ENCODE measurements at places on chromosomes 1 and 21.

DNA sequence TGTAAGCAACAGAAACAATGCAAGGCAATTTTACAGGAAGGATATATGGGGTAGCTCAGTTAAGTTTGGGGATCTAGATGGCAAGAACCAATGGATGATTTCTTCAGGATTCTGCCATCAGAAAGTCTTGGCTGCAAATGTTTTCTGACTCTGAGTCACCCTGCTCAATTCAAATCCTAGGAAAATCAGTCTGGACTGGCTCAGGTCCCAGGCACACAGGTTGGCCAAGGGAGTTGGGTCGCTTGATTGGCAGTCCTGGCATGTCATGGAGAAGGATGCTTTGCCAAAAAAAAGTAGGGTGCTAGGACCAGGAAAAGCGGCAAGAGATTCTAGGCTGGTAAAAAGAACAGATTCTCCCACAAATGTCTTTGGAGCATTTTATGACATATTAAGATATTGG lies 28.9 kb upstream of the S1PR1 start:
- no peak for DNase-seq

DNA sequence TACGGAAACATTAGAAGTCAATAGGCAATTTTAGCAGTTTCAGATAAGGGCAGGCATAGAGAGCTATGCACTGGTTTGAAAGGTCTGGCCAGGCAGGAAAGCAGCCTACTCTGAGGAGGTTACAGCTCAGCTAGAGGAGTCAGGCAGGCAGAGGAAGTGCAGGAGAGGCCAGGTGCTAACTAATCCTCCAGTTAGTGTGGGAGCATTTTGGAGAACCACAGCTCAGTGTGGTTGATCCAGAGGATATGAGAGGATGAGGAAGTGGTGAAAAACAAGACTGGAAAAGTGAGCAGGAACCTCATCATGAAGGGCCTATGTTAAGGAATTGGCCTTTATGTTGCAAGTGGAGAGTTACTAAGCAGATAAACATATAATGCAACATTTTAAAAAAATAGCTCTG lies 282.4 kb upstream of the SGIP1 start:
- DNase-seq, result peak; percentile 43

DNA sequence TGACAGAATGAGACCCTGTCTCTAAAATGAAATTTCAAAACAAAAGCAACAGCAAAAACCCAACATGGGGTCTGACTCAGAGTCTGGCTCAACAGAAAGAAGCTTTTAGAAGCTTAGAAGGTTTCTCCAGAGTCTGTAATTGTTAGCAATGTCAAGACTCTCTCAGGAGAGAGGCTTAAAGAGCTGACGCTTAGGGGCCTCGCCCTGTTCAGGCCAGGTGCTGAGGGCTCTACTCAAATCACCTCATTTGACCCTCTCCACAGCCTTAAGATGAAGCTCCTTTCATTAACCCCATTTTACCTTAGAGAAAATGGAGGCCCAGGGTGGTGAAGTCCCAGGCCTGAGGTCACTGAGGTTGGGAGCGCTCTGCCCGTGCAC lies 5.3 kb upstream of the KIF17 start:
- peak; percentile 63 for DNase-seq

DNA sequence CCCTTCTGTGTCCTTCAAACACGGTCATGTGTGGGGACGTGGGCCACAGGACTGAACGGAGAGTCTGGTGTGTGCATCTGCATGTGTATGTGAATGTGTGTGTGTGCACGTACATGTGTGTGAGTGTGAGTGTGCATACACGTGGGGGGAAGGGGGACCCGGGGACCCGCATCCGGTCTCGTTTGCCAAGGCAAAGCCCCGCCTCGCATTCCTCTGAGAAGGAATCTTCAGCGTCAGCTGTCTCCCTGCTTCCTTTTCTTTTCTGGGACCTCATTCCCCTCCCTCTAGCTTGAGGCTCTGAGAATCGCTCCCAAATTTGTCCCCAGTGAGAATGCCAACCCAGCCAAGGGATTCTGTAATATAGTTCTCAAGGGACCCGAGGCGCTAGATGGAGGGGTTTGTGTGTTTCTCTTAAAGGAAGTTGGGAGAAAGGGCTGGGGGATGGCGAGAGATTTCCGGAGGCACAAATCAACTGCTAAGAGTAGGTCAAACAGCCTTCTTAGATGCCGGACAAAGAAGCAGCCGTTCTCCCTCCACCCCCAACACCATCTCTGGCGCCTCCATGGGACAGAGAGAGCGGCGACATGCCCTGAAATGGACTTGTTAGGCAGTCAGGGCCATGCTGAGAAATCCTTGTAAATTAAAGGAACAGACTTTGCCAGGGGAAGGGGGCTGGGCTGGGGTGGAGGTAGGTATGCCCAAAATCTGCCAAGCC lies 6.6 kb downstream of the IFFO2 start:
- peak; percentile 74 for DNase-seq

DNA sequence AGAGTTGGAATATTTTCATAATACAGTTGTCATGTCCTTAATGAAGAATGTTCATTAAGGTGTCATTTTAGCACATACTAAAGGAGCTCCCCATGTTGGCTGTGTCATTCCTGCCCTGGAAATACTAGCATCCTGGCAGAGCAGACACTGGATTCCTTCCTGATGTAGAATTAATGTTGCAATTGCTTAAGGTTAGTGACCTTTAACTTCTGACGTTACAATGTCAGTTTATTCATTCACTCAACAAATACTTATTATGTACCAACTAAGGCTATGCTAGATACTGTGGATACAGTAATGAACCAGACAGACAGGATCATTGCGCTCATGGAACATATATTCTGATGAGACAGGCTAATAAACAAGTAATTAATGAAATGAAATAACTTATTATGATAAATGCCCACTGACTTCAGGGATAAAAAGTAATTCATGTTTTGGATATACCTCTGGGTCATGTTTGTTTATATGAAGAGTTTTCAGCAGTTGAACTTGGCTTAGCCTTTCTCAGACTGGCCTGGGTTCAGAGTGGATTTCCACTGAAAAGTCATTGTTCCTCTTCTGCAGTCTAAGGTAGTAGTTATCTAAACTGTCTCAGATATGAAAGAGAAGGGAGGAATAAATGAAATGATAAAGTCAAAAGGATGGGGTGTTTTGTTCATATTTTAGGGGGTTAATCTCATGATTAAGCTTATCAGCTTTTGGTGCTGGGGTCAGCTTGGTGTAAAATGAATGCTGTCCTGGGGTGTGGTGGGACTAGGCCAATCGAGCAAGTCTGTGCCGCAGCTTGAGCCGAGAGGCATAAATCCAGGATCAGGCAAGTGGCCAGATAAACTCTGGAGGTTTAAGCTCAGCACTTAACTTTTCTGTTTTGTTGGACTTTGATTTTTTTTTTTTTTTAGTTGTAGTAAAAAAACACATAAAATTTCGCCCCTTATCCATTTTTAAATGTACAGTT lies 43.3 kb upstream of the KCNQ4 start:
- peak; percentile 32 for DNase-seq

GRCh38 chr1:68456202-68456601 lies 6.4 kb upstream of the RPE65 start:
- DNase-seq, result no peak

- peak; percentile 96 for DNase-seq
These were observed 20.8 kb downstream of the ATP5PO start for GRCh38 chr21:33894736-33895288.

DNA sequence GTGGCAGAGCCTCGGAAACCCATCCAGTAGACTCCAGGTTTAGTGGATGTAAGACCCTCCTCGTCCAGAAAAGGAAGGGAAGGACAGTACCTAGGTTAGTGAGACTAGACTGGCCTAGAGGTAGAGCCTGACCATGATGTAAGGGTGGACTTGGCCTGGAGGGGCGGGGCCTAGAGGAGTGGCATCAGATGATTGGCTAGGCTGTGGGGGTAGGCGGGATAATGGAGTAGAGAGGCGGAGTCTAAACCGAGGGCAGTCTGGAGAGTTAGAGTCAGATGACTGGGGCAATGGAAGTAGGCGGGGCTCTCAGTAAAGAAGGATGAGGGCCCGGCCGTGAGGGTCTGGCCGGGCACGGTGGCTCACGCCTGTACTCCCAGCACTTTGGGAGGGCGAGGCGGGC lies 70.1 kb downstream of the EPHB2 start:
- DNase-seq, result no peak

DNA sequence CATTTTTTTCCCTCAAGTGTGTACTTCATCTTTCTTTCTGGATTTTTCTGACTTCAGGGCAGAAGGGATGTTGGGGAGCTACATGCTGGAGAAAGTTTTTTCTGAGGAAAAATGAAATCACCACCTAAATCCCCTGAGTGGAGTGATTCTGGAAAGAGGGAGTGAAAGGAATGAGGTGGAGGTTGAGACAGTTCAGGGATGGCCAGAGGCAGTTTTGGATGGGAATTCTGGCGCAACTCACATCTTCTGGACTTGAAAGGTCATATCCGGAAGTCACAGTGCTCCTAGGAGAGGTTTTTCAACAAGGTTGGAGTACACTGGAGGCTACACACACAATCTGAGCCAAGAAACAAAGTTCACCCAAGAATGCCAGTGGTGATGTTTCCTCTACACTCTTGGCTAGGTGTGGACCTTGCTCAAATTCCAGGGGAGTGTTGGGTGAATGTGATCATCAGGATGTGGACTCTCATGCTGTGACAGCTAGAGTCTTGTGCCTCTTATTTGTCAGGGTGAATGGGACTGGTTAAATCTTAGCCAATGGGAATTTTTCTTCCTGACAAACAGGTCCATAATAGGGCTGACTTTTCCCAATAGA lies 161.5 kb downstream of the HLX start:
- no peak for DNase-seq

GRCh38 chr1:170935231-170935630 lies at the start of gene MROH9:
Gene MROH9 (plus strand): TSS chr1:170935534. CDS start chr1:170945557, 10,023 bp downstream.
- no peak for DNase-seq

- DNase-seq, result no peak
These were observed 49.6 kb downstream of the LRRC71 start for GRCh38 chr1:156970017-156970416.

DNA sequence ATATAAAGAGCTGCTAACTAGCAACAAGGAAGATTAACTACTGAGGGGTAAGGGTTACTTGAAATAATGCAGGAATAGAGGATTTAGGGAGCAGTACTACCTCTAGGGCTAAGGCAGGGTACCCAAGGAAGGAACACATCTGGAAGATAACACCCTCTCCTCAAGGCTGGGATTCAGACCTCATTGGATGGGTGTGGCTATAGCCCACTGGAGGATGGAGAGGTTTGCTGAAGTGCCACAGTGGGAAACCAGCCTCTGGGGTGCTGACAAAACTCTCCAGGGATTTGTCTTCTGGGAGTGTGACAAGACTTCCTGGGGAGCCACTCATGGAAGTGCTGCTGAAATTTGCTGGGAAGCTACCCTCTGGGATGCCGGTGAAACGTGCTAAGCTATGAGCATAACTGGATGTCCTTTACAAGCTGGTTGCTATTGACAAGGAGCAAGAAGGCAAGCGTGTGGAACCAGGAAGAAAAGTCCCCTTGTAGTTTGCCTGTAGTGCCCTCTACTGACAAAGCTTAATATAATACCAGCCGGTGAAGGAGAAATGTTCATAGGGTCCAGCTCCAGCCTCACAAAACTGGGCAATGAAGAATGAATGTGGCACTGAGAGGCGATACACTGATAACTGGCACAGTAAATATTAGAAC lies 122.8 kb upstream of the USP24 start:
- peak; percentile 55 for DNase-seq

GRCh38 chr1:183039985-183040447 lies 16.8 kb downstream of the LAMC1 start:
- DNase-seq, result no peak

- DNase-seq, result no peak
These were observed 5.8 kb downstream of the TTC22 start for GRCh38 chr1:54795356-54795665.

DNA sequence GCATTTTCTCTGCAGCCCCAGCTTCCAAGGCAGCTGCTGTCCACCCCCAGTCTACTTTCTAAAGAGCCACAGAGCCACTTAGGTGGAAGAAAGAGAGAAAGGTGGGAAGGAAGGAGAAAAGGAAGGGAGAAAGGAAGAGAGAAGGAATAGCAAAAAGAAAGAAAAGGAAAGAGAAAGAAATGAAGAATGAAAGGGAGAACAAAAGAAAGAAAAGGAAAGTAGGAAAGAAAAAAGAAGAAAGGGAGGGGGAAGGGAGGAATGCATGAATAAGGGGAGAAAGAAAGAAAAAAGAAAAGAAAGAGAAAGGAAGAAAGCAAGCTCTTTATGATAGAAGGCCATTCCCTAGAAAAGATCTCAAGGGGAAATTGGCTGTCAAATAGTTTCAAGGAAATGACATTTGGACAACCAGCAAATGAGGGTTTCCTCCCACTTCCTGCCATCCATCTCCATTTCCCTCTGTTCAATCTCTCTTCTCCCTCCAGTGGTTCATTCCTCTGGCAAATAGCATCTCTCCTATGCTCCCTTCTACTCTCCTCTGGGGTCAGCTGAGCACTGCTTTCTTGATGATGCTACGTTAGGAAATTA lies 3.4 kb upstream of the CSF1 start:
- DNase-seq, result no peak

- no peak for DNase-seq
These were observed 15.2 kb downstream of the STYXL2 start for GRCh38 chr1:167109125-167109524.

GRCh38 chr1:170620164-170620563 lies 43.8 kb upstream of the PRRX1 start:
- no peak for DNase-seq

GRCh38 chr21:17818186-17819113 lies 706 bp downstream of the C21orf91 start:
- peak; percentile 27 for DNase-seq

DNA sequence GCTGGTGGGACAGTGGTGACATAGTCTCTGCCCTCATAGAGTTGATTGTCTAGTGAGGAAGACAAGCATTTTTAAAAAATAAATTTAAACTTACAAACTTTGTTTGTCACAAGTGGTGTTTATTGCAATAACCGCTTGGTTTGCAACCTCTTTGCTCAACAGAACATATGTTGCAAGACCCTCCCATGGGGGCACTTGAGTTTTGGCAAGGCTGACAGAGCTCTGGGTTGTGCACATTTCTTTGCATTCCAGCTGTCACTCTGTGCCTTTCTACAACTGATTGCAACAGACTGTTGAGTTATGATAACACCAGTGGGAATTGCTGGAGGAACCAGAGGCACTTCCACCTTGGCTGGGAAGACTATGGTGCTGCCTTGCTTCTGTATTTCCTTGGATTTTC lies 58.4 kb downstream of the LAMC2 start:
- DNase-seq, result no peak

- DNase-seq, result no peak
These were observed 54.9 kb downstream of the RGL1 start for GRCh38 chr1:183859831-183860230.

- DNase-seq, result peak; percentile 7
These were observed 10.2 kb downstream of the COL6A1 start for GRCh38 chr21:45991606-45992300.

- no peak for DNase-seq
These were observed 97.2 kb downstream of the DMRTA2 start for GRCh38 chr1:50326026-50326425.

DNA sequence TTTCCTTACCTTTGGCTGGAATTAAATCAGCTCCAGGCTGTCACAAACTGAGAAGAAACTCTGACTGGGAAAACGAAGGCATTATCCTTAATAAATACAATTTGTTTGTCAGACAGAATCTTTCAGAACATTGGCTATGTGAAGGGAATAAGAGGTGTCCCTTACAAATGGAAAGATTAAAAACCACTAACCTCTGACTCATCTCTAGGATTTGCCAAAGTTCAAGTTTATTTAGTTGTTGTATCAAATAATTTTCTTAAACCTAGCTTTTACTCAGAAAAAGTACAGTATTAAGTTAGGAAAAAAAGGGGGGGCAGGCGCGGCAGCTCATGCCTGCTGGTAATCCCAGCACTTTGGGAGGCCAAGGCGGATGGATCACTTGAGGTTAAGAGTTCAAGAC lies 15.7 kb downstream of the SERTAD4 start:
- no peak for DNase-seq
